Activated CD8-positive, alpha-beta T cell treated with anti-CD3 and anti-CD28 coated beads for 36 hours (primary cell): ENCODE measurements at places on chromosomes 7 and 10. TPM values are rescaled to one million over a fixed set of nuclear protein-coding genes. Genes with fewer than 3 reads are reported as not detected.

DNA sequence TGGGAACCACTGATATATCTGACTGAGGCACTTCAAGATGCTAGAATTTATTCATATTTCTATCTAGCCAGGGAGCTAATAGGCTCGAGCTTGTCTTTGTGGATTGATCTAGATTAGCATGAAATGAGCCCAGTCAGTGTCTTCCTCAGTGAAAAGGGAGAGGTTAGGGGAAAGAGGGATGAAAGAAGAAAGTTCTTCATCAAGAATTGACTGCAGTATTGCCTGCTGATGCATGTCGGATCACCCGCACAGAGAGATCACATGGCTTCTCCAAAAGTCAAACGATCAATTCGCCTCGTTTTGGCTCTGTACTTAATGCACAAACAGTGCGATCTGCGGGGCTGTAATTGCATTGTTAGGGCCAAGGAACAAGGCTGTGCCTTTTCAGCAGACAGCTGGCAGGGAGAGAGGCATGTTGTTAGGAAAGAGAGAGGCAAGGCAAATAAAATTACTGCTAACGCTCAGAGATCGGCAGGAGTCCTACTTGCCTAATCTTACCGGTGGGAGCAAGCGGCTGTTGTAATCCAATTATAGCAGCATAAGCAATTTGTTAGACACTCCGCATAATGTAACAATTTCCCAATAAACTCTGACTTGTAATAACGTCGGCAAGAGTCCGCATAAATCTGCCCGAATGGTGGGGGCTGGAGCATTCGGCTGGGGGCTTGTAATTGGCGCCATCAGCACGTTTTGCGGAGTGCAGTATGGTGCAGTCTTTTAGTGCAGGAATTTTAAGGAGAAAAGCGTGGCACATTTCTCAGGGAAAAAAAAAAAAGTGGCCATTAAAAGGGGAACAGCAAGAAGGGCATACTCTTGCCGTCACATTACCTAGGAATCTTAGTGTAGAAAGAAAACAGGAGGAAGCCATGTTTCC lies 102.1 kb downstream of the POLL start:
- H3K27ac ChIP-seq: no peak overlapping the region
- no peak overlapping the region for H3K4me3 ChIP-seq
- H3K4me1 ChIP-seq: peaks cover 2% of the 10 kb centered on the region
- no peak for DNase-seq
- H3K36me3 ChIP-seq: peaks cover 12% of the 10 kb centered on the region
- no peaks in the 10 kb centered on the region for H3K27me3 ChIP-seq

DNA sequence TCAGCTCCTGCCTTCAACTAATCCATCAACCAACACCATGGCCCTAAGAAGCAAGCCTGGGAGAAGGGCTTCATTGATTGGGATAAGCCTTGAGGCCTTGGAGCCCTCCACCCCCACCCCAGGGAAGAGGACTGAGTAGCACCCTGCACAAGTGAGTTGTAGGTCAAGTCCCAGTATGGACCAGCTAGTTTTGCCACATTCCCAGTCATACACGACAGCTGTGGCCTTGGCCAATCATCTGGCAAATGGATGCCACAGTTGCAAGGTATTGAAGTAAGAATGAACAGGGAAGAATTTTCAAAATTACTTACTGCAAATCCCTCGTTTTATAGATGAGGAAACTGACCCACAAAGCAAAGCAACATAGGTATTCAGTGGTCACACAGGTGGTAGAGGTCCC lies 109.7 kb downstream of the STRA8 start:
- no peaks in the 10 kb centered on the region for H3K4me1 ChIP-seq
- H3K27me3 ChIP-seq: no peaks in the 10 kb centered on the region
- H3K27ac ChIP-seq: no peak overlapping the region
- H3K4me3 ChIP-seq: no peak overlapping the region

GRCh38 chr7:99137411-99138180 lies 6.3 kb downstream of the SMURF1 start:
- peaks cover 71% of the 10 kb centered on the region for H3K4me1 ChIP-seq
- H3K36me3 ChIP-seq: peaks cover 6% of the 10 kb centered on the region

DNA sequence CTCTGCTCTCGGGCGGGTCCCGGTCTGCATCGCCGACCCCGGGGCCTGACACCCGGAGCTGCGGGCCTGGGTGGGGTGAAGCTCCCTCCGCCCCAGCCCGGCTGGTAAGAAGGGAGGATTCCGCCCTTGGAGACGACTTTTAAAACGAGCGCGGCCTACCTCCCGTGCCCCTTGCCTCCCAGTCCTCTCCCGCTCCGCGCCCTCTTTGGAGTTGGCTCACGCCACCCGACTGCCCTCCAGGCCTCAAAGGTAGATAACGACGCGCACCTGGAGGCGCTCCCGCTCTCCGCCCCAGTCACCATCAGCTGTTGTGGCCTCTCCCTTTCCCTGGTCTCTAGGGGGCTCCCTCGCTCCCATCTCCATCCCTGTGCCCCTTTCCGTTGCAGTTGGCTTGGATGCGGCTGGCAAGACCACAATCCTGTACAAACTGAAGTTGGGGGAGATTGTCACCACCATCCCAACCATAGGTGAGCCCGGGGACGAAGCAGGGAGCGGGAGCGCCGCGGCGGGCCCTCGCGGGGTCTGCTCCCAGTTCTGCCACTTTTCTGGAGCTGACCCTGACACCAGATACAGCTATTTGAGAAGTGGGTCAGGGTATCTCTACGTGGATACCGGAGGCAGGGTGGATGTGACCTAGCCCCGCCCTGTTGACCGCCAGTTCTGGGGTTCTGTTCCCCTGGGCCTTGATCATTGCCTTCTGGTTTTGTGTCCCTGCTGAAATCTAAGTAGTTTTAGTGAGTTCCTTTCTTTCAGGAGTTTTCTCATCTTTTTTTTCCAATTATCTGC lies 679 bp downstream of the ARF5 start:
- peak overlapping the region; percentile 93 for H3K4me3 ChIP-seq
- no peaks in the 10 kb centered on the region for H3K27me3 ChIP-seq
- H3K36me3 ChIP-seq: peaks cover 13% of the 10 kb centered on the region
- peak; percentile 28 for DNase-seq
- H3K27ac ChIP-seq: peak overlapping the region; percentile 94

GRCh38 chr10:122258136-122259074 lies 12.7 kb upstream of the BTBD16 start:
- H3K4me3 ChIP-seq: no peak overlapping the region
- H3K27ac ChIP-seq: no peak overlapping the region
- DNase-seq: peak; percentile 8
- H3K36me3 ChIP-seq: no peaks in the 10 kb centered on the region
- peaks cover 7% of the 10 kb centered on the region for H3K27me3 ChIP-seq
- no peaks in the 10 kb centered on the region for H3K4me1 ChIP-seq

- DNase-seq: no peak
- peaks cover 9% of the 10 kb centered on the region for H3K27me3 ChIP-seq
- H3K36me3 ChIP-seq: no peaks in the 10 kb centered on the region
- H3K27ac ChIP-seq: no peak overlapping the region
- no peak overlapping the region for H3K4me3 ChIP-seq
Observed at GRCh38 chr7:112414855-112415490, 35.3 kb upstream of the IFRD1 start.

GRCh38 chr7:47373871-47374451 lies 207.9 kb downstream of the TNS3 start:
- no peak overlapping the region for H3K27ac ChIP-seq
- H3K4me1 ChIP-seq: no peaks in the 10 kb centered on the region
- H3K4me3 ChIP-seq: no peak overlapping the region
- no peaks in the 10 kb centered on the region for H3K36me3 ChIP-seq
- peaks cover 4% of the 10 kb centered on the region for H3K27me3 ChIP-seq

DNA sequence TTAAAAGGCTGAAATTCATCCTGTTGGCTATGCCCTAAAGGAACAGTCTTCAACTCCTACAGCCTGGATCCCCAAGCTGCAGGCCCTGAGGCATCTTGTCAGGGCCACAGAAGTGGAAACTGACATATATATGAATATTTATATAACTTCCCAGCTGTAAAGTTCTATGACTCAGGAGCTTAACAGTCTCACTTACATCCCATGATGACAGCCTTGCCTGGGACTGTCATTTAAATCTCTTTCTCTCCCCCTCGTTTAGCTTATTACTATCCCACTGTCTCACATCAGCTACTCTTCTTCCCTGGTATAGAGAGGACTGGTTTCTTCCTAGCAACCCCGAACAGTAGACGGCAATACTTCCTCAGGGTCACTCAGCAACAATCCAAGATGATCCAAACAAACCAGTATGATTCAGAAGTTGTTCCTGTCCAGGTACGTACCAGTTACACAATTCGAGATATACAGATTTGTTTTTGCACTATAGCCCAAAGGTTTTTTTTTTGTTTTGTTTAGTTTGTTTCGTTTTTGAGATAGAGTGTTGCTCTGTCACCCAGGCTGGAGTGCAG lies 22.7 kb downstream of the KIAA1549 start:
- H3K36me3 ChIP-seq: no peaks in the 10 kb centered on the region
- no peak for DNase-seq
- H3K27me3 ChIP-seq: peaks cover 2% of the 10 kb centered on the region
- no peak overlapping the region for H3K27ac ChIP-seq

DNA sequence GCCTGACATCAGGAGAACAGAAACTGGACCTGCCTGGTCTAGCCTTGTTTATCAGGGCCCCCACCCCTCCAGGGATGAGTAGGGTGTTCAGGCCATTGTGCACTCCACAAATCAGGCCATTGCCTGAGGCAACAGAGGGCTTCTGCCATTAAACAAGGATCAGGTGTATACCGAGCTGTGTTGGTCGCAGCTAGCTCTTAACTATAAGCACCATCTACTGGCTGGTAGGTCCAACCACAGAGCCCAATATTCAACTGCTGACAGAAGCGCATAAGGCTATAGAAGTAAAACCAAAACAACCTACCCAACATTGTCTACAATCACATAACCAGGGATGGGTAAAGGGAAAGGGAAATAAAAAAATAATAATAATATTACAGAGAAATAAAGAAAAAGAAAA lies 451.7 kb upstream of the TEX47 start:
- H3K4me1 ChIP-seq: no peaks in the 10 kb centered on the region
- DNase-seq: no peak
- H3K27ac ChIP-seq: no peak overlapping the region
- H3K27me3 ChIP-seq: no peaks in the 10 kb centered on the region
- no peak overlapping the region for H3K4me3 ChIP-seq

GRCh38 chr7:33494474-33494873 lies 365.1 kb downstream of the BBS9 start:
- DNase-seq: no peak
- no peak overlapping the region for H3K27ac ChIP-seq
- no peaks in the 10 kb centered on the region for H3K27me3 ChIP-seq
- H3K36me3 ChIP-seq: no peaks in the 10 kb centered on the region

GRCh38 chr7:77254429-77254828 lies 54.8 kb upstream of the FGL2 start:
- H3K4me3 ChIP-seq: no peak overlapping the region
- no peak overlapping the region for H3K27ac ChIP-seq
- DNase-seq: no peak

- DNase-seq: no peak
- H3K4me1 ChIP-seq: no peaks in the 10 kb centered on the region
- no peaks in the 10 kb centered on the region for H3K27me3 ChIP-seq
- H3K36me3 ChIP-seq: no peaks in the 10 kb centered on the region
- H3K4me3 ChIP-seq: no peak overlapping the region
- H3K27ac ChIP-seq: no peak overlapping the region
Observed at GRCh38 chr7:7884855-7885254, 83.7 kb upstream of the GLCCI1 start.

DNA sequence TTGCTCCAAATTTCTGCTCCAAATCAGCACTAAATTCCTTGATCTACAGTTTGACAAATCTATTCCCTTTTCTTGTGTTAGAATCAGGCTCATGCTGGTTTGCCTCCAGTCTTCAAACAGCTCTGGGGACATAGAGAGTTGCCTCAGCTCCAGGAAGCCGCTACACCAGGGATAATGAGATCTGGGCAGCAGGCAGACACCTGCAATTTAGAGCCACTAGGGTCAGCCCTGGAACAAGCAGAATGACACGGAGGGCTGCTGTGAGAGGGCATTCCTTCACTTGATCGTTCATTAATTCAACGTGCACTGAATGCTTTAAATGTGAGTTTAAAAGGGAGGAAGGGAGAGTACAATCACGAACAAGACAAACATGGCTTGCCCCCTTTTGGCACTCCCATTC lies 3.7 kb upstream of the ELMO1 start:
- no peaks in the 10 kb centered on the region for H3K27me3 ChIP-seq
- no peak for DNase-seq
- H3K36me3 ChIP-seq: peaks cover 4% of the 10 kb centered on the region
- peaks cover 5% of the 10 kb centered on the region for H3K4me1 ChIP-seq

- H3K4me3 ChIP-seq: no peak overlapping the region
- peaks cover 4% of the 10 kb centered on the region for H3K4me1 ChIP-seq
- H3K27me3 ChIP-seq: peaks cover 11% of the 10 kb centered on the region
Observed at GRCh38 chr10:44946205-44946604, 13.4 kb upstream of the RASSF4 start.

GRCh38 chr7:24778543-24779282 lies 21.4 kb upstream of the GSDME start:
- peaks cover 2% of the 10 kb centered on the region for H3K4me1 ChIP-seq
- H3K36me3 ChIP-seq: no peaks in the 10 kb centered on the region
- H3K27me3 ChIP-seq: no peaks in the 10 kb centered on the region
- H3K4me3 ChIP-seq: no peak overlapping the region
- no peak overlapping the region for H3K27ac ChIP-seq

AOC1 gene
- total RNA-seq: not detected

CACNB2 gene
- not detected for total RNA-seq

SPDYE8 gene
- total RNA-seq: not detected

GIMAP4 gene
- 88.3 TPM for total RNA-seq

GTF2IRD1 gene
- 1.2 TPM for total RNA-seq

MYL10 gene
- total RNA-seq: not detected
